Right renal pelvis (tissue), 4 donors: ENCODE measurements at places on chromosomes 16 and 17. TPM values are rescaled to one million over a fixed set of nuclear protein-coding genes. Genes with fewer than 3 reads are reported as not detected.

KRT31 gene
- not detected for polyA plus RNA-seq

- no peak for DNase-seq
Observed at GRCh38 chr16:4350365-4350786, 745 bp downstream of the PAM16 start.

GRCh38 chr16:59212492-59213024 is 478.4 kb upstream of the GOT2 start:
- DNase-seq = no peak

GRCh38 chr17:60392845-60393702 is 1.1 kb upstream of the USP32 start:
- no peak for DNase-seq
